ENCODE measurements at places on chromosomes 5 and 9.

DNA sequence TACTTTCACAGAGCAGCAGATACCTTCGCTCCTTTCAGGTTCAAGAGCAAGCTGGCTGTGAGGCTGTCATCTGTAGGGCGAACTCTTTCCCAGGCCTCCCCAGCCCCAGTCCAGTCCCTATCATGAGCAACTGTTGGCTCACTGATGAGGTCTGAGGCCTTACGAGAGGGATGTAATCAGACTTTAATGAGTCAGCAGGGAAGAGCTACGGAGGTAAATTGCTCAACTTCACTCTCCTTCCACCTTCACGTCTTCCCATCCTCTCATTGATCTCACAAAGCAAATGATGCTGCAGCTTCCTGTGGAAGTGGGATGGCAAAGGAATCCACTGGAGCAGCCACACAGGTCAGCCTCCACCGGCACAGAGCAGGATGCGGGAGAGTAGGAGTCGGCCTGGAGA lies 130.7 kb upstream of the TBCA start:
- DNase-seq, result no peak

DNA sequence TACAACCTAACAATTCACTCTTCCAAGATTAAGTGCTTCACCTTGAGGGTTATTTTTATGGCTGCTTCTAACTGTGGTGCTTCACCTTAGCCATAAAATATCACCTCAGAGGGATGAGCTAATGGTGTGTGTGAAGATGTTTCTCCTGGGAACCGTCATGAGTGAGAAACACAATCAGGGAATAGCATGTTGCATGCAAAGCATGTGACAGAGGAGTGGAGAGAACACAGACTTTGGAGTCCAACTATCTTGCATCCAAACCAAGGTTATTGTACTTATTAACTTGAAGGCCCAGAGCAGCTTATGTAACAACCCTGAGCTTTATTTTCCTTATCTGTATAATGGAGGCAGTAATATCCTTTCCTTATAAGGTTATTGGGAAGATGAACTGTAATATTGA lies 1089.0 kb upstream of the DMAC1 start:
- no peak for DNase-seq

- DNase-seq, result peak; percentile 44
These were observed at the start of gene NSD1 for GRCh38 chr5:177133096-177133852. Gene NSD1 (plus strand): TSS chr5:177133773. CDS start chr5:177135104, 1,331 bp downstream.

- DNase-seq, result no peak
These were observed 3.8 kb downstream of the GPR150 start for GRCh38 chr5:95623706-95624105.

DNA sequence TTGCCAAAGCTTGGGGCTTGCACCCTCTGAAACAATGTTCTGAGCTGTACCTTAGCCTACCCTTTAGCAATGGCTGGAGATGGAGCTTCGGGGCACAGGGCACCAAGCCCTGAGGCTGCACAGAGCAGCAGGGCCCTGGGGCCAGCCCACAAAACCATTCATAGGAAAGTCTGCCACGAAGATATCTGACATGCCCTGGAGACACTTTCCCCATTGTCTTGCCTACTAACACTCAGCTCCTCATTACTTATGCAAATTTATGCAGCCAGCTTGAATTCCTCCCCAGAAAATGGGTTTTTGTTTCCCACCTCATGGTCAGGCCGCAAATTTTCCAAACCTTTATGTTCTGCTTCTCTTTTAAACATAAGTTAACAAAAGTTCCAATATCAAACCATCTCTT lies 105.7 kb downstream of the DTWD2 start:
- no peak for DNase-seq

DNA sequence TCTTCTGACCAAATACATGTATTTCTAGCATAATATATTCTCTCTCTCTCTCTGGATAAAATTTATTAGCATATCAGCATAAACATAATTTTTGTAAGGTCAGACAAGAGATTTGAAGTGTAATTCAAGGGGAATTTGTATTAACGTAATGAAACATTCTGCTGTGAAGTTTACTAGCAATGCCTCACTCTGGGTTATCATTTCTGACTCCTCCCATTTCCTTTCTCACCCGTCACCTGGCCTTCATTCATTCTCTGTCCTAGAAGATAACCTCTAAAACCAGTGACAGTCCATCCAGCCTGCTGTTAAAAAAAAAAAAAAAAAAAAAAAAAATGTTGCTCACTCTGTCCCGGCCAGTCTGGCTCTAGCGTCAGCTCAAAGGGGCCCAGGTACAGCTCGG lies 27.1 kb downstream of the GRAMD2B start:
- no peak for DNase-seq

DNA sequence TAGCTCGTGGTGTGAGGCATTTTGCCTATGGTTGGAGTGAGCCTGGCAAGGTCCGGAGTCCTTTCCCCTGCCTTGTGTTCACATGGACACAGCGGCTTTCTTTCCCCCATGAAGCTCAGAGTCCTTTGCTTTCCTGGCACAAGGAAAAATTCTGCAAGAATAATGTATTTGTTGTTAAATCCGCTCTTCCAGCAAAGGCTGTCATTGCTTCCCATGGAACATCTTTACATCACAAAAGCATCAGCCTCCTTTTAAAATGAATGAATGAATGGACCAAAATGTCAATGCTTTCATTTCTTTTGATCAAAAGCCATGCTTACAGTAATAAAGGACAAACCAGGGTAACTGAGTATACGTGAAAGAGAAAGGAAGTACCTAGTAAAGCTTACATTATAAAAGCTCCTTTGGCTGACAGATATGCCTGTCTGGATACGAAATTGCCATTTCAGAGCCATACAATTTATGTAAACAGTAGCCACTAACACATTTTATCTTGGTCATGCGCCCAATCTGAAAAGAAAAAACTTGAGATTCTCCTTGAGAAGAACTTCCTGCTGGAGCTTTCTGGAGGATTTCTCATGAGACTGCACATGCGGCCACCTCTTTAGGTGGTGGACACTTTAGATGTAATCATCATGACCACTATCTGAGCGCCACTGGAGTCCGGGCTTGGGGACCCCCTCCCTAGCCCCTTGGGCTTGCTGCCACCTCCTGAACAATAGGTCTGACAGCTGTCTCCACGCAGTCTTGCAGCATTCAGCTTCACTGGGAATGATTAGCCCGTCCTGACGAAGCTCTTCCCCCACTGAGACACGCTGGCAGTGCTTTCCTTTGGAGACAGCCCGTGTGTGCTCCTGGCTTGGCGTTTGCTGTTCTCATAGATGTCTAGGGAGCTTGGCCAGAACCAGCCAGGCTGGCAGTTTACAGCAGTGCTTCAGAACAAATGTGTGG lies 355.9 kb downstream of the ADAMTS6 start:
- no peak for DNase-seq

- DNase-seq, result no peak
These were observed 1758.8 kb upstream of the WWC1 start for GRCh38 chr5:166532456-166533220.

- no peak for DNase-seq
These were observed 5.2 kb downstream of the TCF7 start for GRCh38 chr5:134119720-134120119.

GRCh38 chr9:38088006-38088925 lies 19.2 kb upstream of the SHB start:
- peak; percentile 36 for DNase-seq

DNA sequence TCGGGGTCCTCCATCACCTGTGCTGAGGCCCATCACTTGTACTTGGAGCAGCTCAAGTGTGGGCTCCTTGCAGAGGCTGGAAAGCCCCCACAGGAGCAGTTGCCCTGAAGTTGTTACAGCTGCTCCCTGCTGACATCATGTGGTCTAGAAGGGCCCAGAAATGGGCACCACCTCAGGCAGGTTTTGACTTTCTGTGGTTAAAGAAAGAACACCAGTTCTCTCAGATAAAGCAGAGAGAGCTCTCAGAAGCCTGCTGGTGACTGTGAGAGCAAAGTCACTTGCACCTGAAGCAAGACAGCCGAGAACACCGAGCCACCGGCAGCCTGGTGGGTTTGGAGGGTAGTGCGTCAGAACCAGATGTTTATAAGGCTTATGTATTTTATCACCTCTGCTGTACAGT lies 70.4 kb downstream of the MVB12B start:
- no peak for DNase-seq

GRCh38 chr9:30075451-30076199 lies 2308.8 kb upstream of the ACO1 start:
- peak; percentile 3 for DNase-seq

GRCh38 chr9:93089024-93089423 lies 7.0 kb upstream of the CARD19 start:
- no peak for DNase-seq

DNA sequence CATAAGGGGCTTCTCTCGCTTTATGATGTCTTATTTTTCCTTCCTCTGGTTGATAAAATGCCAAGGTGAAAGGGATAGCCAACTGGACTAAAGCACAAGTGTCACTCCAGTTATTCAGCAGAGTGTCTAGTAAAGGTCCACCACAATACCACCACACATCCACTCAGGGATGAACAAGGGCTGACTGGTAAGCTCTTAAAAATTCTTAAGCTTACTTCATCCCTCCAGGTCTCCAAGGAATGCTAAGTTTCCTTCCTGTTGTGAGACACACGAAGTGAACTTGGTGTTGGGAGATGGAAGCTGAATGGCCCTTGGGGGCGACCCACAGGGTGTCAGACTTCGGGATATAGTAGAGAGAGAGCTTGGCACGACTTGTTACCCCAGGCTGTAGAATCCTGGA lies 3.2 kb upstream of the HMGCS1 start:
- no peak for DNase-seq

GRCh38 chr9:72390907-72391306 lies 25.9 kb upstream of the ZFAND5 start:
- no peak for DNase-seq

DNA sequence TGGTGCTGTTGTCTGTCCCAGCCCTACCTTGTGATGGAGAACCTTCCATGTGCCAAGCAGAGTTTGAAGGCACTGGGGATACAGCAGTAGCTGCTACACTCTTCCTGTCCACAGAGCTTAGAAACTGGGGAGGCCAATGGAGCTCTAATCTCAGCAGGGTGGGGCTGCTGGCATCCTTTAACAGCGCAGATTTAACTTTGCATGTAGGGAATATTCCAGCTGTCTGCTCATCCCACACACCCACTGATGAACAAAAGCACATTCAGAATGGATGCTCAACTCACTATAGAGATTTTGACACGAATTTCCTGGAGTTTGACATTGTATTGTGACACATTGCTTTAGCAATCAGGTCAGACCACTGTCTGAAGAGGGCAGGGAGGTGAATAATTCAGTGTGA lies 49.0 kb downstream of the TMEM215 start:
- DNase-seq, result no peak

GRCh38 chr5:56111404-56111781 lies 116.6 kb upstream of the IL6ST start:
- no peak for DNase-seq

GRCh38 chr5:163489055-163489744 lies 16.2 kb upstream of the MAT2B start:
- DNase-seq, result peak; percentile 35
